Activated CD8-positive, alpha-beta memory T cell treated with anti-CD3 and anti-CD28 coated beads for 4 hours (primary cell): ENCODE measurements at places on chromosomes 5 and 9.

GRCh38 chr9:83473488-83473971 is 64.7 kb downstream of the FRMD3 start:
- no peak for DNase-seq

DNA sequence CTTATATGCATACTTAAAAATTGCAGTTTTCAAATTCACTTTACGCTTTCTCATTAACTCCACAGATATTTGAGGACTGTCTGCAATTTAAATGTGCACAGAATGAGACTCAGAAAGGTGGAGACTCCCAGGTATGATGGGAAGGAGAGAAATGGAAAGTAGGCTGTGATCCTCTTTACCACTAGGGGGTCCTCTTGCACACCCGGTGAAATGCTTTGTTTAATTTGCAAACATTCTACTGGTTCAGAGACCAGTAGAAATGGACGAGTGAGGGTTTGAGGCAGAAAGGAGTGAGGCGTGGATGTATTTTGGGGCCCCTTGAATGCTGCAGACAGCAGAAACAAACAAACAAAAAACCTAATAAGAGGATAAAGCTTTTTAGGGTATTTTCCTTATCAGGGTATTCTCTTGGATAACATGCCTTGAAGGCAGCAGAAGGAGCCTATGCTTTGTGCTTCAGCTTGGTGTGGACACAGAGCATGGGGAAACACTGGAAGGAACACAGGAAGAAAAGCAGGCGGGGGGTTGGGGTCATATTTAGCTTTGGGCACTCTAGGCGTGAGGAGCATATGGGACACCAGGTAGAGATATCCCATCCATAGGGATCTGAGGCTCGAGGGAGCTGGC is 410.1 kb downstream of the DMRT2 start:
- no peak for DNase-seq

- no peak for DNase-seq
Measured at GRCh38 chr5:151216781-151217180, 7.1 kb downstream of the CCDC69 start.

DNA sequence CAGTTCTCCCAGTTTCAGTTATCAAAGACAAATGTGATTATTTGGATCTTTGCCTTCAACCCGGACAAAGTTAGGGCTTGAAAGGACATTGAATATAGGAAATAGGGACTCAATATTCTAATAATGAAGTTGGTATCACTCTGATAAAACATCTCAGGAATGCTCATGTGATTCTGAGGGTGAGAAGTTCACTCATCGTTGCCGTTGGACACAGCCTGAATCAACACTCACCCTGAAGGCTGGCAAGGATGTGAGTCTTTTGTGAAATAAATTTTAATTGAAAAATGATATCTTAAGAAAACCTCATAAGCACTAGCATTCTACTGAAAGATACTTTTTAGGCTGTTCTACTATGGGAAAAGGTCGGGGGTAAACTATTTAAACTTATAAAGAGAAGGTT is 44.8 kb upstream of the C9orf72 start:
- DNase-seq: no peak

- DNase-seq: no peak
Measured at GRCh38 chr9:11103525-11103924, 490.7 kb upstream of the PTPRD start.

GRCh38 chr9:134868751-134869553 is 11.7 kb upstream of the FCN2 start:
- no peak for DNase-seq

GRCh38 chr5:26470439-26470838 is 567.9 kb downstream of the CDH9 start:
- DNase-seq: no peak

DNA sequence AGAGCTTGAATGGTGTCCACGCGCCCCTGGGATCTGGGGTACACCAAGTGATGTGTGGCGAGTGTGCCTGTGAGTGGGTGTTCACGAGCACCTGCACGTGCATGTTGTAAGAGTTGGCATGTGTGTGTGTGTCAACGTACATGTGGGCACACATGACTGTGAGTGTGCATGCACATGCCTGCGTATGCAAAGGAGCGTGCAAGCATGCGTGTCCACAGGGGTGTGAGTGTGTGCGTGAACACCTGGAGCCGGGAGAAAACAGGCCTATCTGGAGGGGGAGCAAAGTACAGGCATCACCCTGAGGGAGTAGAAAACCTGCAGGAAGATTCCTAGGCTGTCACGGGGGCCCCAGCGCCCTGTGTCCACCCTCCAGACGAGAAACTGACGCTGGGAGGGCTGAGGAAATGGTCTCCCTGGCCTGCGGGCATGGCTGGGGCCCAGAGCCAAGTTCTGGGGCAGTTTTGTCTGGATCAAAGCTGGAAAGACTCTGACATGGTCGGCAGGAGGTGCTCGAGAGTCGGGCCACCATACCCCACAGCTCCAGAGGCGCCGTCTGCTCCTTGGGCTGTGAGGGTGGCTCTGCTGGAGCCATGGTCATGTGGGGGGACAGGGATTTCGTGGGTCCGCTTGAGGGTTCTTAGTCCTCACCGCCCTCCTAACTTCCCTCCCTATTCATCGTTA is 31.8 kb downstream of the PTGES start:
- DNase-seq: no peak

GRCh38 chr5:132425975-132426524 is 56.5 kb downstream of the SLC22A5 start:
- no peak for DNase-seq

- no peak for DNase-seq
Measured at GRCh38 chr9:38443181-38443580, 18.9 kb upstream of the IGFBPL1 start.

DNA sequence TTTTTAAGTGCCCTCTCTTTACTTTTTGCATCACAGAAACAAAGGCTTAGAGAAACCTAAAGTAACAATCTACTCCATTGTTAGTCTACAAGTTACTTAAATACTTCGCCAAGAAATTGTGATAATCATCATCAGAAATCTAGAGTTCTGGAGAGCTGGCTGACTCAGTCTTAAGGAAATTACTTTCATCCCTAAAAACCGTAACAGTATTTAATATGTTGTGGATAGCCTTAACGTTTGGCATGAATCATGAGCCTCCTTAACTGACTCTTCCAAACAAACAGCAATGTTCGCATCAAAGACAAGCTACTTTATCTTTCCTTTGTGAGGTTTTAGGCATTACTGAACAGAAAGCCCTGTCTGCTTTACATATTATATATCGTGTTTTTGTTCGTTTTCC is 128.7 kb downstream of the NIPBL start:
- no peak for DNase-seq

GRCh38 chr9:16410601-16411280 is 459.7 kb downstream of the BNC2 start:
- DNase-seq: no peak

GRCh38 chr5:148791334-148791667 is 35.1 kb upstream of the ADRB2 start:
- no peak for DNase-seq

DNA sequence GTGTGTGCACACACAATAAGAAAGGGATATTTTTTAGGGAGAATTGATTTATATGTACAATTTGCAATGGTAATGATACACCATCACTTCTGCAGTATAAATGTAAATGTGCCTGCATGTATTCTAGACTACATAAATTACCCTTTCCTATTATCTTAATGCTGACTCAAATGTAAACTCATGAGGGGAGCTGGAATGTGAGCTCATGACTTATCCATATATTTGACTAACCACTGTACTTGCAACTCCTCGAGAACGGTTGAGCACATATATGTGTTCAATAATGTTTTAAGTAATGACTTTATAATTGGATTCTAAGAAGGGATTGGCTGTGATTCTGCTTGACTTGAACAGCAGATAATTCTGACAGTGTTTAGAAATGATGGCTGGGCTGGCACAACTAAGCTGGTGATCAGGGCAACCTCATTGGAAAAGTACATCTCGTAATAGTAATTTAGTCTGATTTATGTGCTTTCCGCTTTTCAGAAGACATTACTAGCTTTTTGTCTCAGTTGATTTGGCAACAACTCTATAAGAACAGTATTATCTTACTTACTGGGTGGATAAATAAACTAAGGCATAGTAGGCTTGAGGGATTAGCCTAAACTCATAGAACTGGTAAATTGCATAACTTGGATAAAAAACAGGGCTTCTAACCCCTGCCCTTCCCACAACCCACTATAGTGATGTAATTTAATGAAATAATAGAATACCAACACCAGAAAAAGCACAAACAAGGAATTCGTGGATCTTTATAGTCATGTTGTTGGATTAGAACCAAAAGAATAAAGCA is 130.2 kb upstream of the SPEF2 start:
- no peak for DNase-seq

DNA sequence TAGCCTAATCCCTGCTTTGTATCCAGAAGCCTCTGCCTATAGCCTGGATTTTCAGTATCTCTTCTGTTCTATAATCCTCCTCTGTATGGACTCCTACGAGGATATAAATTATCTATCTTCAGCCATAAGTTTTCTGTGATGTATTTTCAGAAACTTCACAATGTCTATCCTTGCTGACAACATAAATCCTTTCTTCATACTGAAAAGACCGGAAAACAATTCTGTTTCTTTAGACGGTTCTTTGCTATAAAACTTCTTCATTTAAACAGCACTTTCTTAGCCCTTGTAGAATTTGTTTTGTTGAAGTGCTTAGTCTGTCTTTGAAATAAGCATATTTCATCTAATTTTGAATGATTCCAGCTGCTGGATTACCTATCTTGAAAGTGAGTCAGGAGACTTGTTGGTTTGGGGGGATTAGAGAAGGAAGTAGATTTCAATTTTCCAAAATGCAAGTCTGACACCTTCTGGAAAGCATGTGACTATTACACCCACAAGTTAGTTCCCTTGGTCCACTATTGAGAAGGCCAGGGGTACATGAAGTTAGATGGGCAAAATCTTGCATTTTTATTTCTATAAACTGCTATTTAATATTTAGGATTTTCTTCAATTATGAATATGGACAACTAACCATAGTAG is 96.3 kb upstream of the RANBP3L start:
- no peak for DNase-seq

- no peak for DNase-seq
Measured at GRCh38 chr9:115379719-115380118, 261.8 kb upstream of the TNC start.

DNA sequence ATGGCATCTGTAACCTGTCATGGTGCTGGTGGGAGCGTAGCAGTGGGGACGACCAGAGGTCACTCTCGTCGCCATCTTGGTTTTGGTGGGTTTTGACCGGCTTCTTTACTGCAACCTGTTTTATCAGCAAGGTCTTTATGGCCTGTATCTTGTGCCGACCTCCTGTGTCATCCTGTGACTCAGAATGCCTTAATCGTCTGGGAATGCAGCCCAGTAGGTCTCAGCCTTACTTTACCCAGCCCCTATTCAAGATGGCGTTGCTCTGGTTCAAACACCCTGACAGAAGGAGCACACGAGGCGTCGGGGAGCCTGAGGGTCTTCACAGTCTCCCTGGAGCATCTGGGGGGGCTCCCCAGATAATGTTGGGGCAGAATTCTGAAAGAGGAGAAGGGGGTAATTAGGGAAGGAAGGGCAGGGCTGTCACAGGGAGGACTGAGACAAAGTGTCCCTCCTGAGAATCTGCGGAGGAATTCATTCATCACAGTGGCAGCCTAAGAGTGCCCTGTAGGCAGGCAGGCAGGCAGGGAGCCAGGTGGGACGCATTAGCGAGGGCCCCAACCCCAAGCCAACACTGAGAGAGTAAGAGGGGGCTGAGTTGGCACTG is 21.3 kb upstream of the NCS1 start:
- no peak for DNase-seq

- no peak for DNase-seq
Measured at GRCh38 chr5:96431376-96432187, 1.5 kb downstream of the PCSK1 start.

GRCh38 chr5:7941692-7942091 is 72.7 kb downstream of the MTRR start:
- no peak for DNase-seq

- no peak for DNase-seq
Measured at GRCh38 chr5:127011153-127011552, 19.2 kb downstream of the MARCHF3 start.

GRCh38 chr9:131214876-131215275 is 61.4 kb downstream of the FAM78A start:
- DNase-seq: no peak

- no peak for DNase-seq
Measured at GRCh38 chr9:74643303-74643923, 146.3 kb downstream of the RORB start.

DNA sequence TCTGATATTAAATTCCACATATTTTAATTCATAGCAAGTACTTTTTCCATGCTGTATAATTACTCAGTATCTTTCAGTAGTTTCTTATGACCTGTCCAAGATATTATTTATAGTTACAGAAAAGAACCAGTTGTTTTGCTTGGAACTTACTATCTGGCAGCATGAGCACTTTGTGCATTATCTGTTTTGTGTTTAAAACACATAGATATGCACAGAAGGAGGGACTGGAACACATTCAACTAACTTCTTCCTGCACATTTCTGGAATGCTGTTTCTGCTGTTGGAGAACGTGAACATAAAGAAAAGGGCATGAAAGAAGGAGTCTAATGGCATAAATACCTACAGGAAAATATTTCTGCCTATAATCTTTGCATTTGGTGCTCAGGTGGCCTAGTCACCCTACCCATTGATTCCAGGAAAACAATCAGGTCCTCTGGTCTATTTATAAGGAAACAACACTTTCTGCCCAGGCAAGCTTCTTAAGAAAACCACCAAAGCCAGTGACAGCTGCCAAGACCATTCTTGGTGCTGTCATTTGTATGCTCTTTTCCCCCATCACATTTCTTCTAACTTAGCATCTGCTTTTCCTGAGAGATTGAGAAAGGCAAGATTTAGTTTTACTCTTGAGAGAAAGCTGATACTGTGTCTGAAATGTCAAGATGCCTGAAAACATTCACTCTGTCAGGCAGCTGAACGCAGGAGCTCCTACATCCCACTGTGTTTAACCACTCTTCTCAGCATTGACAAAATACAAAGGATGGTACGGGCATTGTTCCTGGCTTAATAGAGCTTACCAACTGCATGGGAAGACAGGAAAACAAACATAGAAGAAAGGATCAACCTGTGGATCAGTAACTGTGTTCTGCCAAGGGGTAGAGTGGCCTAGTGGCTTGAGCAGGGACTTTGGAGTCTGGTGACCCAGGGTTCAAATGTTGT is 40.3 kb downstream of the RAB3C start:
- DNase-seq: no peak

GRCh38 chr9:72338631-72339030 is 26.4 kb downstream of the ZFAND5 start:
- DNase-seq: no peak
